Germinal center (tissue), 1 donor: ENCODE measurements at places on chromosomes 2 and 18.

GRCh38 chr2:200450288-200450687, 59.6 kb downstream of the KCTD18 start:
- DNase-seq: no peak

- no peak for DNase-seq
These were observed 109.6 kb upstream of the EML6 start for GRCh38 chr2:54613794-54614257.

- no peak for DNase-seq
These were observed 716.2 kb upstream of the FANCL start for GRCh38 chr2:58957188-58957840.

- DNase-seq: no peak
These were observed 78.2 kb upstream of the SLC1A4 start for GRCh38 chr2:64910972-64911433.

GRCh38 chr2:120404941-120405758, 59.2 kb downstream of the INHBB start:
- no peak for DNase-seq

GRCh38 chr2:229410946-229411345, 139.9 kb upstream of the PID1 start:
- DNase-seq: no peak
